ENCODE measurements at places on chromosomes 12 and 14. TPM values are rescaled to one million over a fixed set of nuclear protein-coding genes. Genes with fewer than 3 reads are reported as not detected.

ABCC9 gene
- total RNA-seq: 0.02 TPM

DNA sequence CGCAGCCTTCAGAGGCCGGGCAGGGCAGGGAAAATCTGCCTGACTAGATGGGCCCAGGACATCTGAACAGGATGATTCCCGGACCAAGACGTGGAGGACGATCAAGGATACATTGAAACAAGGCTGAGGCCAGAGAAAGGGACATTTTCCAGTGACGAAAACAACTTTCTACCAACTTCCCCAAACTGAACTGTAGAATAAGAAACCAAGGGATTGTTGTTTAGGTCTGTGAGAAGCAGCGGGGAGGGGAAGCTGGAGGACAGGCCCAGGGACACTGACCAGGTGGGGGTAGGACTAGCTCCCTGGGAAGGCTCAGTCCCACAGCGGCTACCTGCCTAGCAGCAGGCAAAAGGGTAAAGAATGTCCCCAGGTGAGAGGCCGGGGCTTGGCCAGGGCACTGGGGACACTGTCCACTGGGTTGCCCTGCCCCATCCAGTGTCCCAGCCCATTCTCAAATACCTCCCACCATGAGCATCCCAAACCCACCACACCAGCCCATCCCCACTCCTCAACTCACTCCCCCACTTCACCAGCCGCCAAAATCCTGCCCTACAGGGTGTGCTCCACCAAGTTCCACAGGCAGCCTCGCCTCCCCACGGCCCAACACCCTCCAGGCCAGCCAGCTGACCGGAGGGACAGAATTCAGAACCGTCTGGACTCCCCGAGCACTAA lies 995 bp downstream of the TNFRSF1A start:
- DNase-seq: no peak

CISTR gene
- 0.81 TPM for total RNA-seq

- DNase-seq: no peak
Measured at GRCh38 chr12:31431721-31432240, 105.8 kb upstream of the SINHCAF start.

- peak; percentile 37 for DNase-seq
Measured at GRCh38 chr12:31897781-31898503, 61.3 kb upstream of the RESF1 start.

GRCh38 chr14:53355581-53356112 lies 202.5 kb upstream of the DDHD1 start:
- peak; percentile 57 for DNase-seq

DNA sequence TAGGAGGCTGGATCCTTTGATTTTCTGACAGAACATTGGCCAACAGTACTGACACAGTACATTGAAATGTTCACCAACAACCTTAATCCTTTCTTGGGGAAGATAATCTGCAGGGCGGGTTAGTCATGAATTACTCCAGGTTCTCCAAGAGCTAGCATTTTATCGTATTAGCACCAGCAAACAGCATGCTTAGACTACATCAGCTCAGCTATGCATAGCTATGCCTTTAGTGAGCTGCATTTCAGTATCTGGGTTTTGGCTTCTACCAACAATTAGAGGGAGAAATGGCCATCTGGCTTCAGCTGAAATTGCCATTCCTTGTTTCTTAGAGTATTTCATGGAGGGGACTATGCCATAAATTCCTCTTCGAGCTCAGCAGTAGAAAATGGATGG lies 33.8 kb downstream of the SAMD4A start:
- DNase-seq: no peak

DNA sequence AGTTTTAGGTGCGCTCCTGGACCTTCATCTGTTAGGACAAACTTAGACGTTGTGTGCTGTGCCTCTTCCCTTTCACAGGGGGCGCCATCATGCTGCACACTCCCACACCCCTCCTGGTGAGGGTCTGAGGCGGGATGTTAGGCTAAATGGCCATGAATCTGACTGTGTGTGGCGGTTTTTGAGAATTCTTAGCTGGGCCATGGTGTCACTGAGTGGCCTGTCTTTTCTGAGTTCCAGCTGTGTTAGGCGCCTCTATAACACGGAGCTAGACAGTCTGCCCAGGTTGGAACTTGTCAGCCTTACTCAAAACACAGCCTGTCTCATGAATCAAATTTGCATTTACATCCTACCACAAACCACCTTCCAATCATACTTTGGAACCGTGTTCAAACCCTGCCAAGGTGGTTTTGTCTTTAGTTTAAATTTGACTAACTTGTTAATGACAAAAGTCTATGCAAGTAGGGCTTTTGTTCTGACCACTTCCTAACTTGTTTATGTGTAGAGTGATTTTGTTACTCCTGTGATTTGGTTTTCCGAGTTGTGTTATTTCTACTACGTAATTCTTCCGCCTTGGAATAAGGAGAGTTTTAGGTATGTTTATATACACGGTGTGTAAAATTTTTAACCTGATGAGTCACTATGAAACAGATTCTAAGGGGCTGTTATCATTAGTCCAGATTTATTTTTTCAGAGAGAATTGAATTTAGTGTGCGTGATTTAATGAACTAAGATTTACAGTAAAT lies 19.6 kb downstream of the ACVR1B start:
- peak; percentile 63 for DNase-seq

GRCh38 chr12:72839696-72840095 lies 567.5 kb downstream of the TRHDE start:
- no peak for DNase-seq

DNA sequence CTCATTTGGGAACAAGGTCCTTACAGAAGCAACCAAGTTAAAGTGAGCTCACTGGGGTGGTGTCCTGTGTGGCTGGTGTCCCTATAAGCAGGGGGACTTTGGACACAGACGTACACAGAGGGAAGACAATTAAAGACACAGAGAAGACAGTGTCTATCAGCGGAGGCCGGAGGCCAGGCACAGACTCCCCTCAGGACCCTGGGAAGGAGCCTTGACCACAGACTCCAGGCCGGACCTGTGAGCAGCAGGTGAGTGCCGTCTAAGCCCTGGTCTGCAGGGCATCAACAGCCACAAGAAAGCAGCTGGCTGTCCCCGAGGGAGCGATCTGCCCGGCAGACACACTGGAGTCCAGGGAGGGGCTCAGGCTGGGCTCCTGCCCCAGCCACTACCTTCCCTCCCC lies 219.1 kb upstream of the C14orf180 start:
- DNase-seq: no peak

DNA sequence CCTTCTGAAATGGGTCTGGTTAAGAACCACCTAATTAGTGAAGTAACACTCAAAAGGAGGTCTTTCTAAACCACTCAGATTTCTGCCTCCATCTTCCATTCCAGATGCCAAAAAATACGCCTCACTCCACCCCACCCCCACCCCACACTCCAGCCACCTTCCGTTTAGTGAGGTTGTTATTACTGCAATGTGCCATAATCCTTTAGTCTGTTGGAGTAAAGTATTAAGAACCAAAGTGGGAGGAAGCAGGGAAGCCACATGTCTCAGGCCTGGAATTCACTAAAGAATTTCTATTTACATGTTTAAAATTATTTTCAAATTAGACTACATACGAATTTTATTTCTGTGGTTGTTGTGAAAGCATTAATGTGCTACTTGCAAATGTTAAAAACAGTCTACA lies 7.4 kb downstream of the KIF21A start:
- DNase-seq: no peak

DNA sequence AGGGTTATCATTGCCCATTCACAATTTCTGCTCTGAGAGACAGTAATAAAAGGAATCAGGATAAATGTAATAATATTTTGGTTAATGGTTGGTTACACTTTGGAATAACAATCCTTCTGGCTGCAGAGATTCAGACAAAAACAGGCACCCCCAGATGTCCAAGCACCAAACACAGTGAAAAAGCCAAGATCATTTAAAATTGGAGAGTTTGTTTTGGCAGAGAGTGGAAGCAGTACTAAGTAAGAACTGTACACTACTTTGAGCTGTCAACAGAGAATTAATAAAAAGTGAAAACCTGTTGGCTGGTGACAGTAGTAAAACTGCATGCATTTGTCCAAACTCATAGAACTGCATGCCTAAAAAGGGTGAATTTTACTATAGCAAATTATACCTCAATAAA lies 15.6 kb upstream of the IL22 start:
- DNase-seq: no peak

TCHP gene
- 7.9 TPM for total RNA-seq

- DNase-seq: no peak
Measured at GRCh38 chr12:57734591-57734990, 4.0 kb downstream of the AGAP2 start.

DNA sequence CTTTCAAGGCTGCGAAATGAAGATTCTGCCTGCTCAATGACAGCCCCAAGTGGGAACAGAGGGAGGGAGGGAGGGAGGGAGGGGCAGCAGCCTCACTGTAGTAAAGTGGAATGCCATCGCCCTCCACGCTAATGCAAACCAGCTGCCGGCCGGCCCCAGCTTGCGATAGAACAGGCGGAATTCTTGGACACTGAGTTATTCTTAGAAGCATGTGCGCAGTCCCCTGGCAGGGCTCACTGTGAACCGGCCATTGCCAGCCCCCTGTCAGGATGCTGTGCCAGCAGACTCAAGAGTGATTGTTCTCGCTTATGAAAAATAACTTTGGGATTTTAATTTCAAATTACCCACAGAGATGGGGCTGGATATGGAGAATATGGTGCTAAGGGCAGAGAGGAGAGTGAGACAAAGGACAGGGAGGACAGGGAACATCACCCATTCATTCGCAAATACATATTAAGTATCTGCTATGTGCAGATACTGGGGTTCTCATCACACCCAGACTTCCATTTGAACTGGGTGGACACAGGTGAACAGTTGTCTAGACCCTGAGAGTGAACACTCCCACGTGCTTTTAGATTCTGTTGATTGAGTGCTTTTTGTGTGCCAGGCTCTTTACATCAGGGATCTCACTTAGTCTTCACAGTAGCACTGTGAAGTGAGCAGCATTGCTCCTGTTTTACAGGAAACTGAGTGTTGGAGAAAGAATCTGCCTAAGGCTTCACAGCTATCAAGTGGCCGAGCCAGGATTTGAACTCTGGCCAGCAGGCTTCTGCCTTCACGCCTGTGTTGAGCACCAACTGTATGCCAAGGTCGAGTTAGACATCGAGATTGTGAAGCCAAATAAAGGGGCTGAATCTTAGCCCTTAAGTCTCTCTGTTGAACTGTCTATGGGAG lies 192.9 kb downstream of the C12orf75 start:
- DNase-seq: no peak

- no peak for DNase-seq
Measured at GRCh38 chr14:56211084-56211483, 92.9 kb downstream of the PELI2 start.

RASSF3 gene
- 54.7 TPM for total RNA-seq

- DNase-seq: no peak
Measured at GRCh38 chr12:125149160-125150108, 84.2 kb downstream of the AACS start.

DNA sequence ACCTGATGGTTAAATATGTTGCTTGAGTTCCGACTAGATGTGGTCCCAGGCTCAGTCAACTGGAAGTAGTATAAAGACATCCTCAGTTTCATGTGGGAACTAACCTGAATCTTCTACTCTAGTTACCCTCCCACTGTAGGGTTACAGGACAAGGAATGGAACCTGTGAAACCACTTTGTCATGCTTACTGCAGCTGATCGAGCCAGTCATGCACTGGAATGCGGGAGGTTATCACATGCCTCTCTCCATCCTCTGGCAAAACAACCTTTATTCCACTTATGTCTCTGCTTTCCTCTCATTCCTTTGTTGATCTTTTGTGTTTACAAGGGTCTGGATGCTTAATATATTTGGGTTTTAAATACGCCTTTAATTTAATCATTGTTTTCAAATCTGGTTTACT lies 111.9 kb upstream of the DDHD1 start:
- DNase-seq: no peak

PIWIL1 gene
- total RNA-seq: not detected

DNA sequence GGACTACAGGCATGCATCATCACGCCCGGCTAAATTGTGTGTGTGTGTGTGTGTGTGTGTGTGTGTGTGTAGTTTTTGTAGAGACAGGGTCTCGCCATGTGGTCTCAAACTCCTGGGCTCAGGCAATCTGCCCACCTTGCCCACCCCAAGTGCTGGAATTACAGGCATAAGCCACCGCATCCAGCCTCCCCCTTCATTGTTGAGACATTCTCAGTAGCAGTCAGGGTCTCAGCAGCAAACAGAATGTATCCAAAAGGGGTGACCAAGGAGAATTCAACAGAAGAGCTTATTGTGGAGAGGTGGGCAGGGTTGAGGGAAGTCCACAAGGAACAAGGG lies 37.3 kb upstream of the PLEKHG6 start:
- no peak for DNase-seq

GRCh38 chr12:2876431-2877046 lies 435 bp downstream of the FOXM1 start:
- no peak for DNase-seq

Measured in WTC11 (cell line).